Activated CD8-positive, alpha-beta T cell treated with anti-CD3 and anti-CD28 coated beads, Interleukin-2, amount 10 ng/mL, durations not matched to agents 7 days and 5 days (primary cell): ENCODE measurements at places on chromosomes 11 and 22. TPM values are rescaled to one million over a fixed set of nuclear protein-coding genes. Genes with fewer than 3 reads are reported as not detected.

GRCh38 chr22:22927888-22928665 is 40.5 kb downstream of the IGLL5 start:
- DNase-seq = no peak
- H3K27ac ChIP-seq = peak overlapping the region; percentile 64
- peaks cover 2% of the 10 kb centered on the region for H3K27me3 ChIP-seq
- no peaks in the 10 kb centered on the region for H3K36me3 ChIP-seq
- H3K4me3 ChIP-seq = no peak overlapping the region

DNA sequence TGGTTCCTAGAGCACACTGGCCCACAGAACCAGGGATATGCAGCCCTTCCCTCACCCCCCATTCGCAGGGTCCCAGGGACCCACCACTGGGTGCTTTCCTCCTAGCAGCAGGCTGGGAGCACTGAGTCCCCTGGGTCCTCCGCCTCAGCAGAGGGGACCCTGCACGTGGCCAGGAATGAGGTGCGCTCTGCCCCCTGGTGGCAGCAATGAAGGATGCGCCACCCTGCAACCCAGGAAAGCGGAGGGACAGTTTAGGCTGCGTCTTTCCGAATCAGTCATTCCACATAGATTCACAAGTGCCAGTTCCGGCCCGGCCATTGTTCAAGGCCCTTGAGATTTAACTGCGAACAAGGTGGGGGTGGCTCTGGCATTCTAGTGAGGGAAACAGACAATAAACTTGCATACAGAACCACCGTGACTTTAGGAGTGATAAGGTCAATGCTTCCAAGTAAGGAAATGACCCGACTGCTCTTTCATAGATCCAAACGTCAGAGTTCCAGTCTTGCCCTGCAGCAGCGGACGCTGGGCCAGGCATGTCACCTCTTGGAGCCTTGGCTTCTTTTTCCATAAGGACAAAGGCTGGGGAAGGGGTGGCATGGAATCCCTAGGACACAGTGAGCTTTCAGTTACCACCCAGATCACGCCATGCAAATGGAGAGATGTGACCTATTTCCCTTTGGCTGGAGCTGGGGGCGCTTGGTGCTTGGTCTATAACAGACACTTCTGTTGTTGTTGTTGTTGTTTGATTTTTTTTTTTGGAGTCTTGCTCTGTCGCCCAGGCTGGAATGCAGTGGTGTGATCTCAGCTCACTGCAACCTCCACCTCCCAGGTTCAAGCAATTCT is 7.7 kb downstream of the RIN1 start:
- H3K27me3 ChIP-seq = no peaks in the 10 kb centered on the region
- peak overlapping the region; percentile 4 for H3K4me3 ChIP-seq
- peak; percentile 85 for DNase-seq
- no peaks in the 10 kb centered on the region for H3K36me3 ChIP-seq
- H3K4me1 ChIP-seq = peaks cover 55% of the 10 kb centered on the region
- peak overlapping the region; percentile 85 for H3K27ac ChIP-seq

- no peak for DNase-seq
- H3K27me3 ChIP-seq = no peaks in the 10 kb centered on the region
- peaks cover 7% of the 10 kb centered on the region for H3K4me1 ChIP-seq
Observed at GRCh38 chr11:47378010-47378835, at the start of gene SPI1. TSS of gene SPI1 (minus strand) at chr11:47378547. CDS start at chr11:47378353, 194 bp downstream.

DNA sequence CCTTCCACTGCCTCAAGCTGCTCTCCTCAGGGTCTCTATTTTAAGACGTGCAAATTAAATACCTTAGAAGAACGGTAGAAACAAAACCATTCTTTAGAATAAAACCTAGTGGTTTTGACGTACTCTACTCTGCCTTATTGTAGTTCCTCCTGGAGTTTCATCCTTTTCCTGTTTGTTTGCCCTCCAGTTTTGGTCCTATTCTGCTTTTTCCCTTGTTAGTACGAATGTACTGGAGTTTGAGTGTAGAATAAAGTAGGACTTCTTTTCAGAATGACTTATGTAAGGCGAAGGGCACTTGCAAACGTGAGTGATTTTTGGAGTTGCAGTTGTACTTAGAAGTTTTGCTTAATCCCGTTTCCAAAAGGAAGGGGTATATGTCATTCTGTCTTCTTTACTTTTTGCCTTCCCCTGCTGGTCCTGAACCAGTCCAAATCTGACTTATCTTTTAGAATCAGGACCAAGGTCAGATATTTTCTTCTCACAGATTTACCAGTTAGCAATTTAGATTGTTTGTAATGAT is 1.4 kb downstream of the SIK2 start:
- peaks cover 27% of the 10 kb centered on the region for H3K4me1 ChIP-seq
- peak overlapping the region; percentile 88 for H3K27ac ChIP-seq
- no peaks in the 10 kb centered on the region for H3K36me3 ChIP-seq
- peak overlapping the region; percentile 95 for H3K4me3 ChIP-seq
- no peak for DNase-seq

- no peak overlapping the region for H3K27ac ChIP-seq
- DNase-seq = no peak
- peaks cover 34% of the 10 kb centered on the region for H3K4me1 ChIP-seq
Observed at GRCh38 chr22:23500508-23501260, 79.4 kb downstream of the IGLL1 start.

DNA sequence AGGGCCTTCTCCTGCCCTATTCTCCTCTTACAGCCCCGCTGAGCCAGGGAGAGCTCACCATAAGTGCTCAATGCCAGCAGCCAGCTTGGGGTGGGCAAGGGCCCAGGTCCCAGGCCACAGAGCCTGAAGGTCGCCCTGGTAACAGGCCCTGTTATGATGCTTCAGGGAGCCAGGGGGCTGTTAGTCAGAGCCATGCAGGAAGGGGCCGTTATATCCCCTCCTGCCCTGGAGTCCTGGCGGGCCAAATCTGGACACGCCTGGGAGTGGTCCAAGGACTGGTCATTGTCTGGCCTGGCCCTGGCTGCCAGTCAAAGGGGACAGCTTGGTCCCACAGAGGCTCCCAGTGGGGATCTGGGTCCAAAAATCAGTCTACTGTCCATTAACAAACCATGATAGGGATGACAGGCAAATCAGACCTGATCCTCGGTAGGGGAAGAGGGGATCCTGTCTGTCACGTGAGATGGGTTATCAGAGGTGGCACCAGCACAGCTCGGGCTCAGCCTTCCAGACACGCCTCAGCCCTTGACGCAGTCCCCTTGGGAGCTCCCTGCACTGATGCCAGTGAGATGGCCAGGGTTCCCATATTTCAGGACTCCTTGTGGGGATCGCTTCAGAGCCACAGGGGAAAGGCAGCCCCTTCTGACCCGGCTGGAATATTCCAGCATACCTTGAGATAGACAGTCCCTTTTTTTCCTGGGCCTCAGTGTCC is 55.9 kb downstream of the LRRC32 start:
- no peaks in the 10 kb centered on the region for H3K36me3 ChIP-seq
- H3K4me3 ChIP-seq = no peak overlapping the region
- no peak overlapping the region for H3K27ac ChIP-seq
- peaks cover 10% of the 10 kb centered on the region for H3K27me3 ChIP-seq
- H3K4me1 ChIP-seq = peaks cover 6% of the 10 kb centered on the region

- no peak overlapping the region for H3K27ac ChIP-seq
- no peak for DNase-seq
- H3K4me1 ChIP-seq = no peaks in the 10 kb centered on the region
- H3K27me3 ChIP-seq = no peaks in the 10 kb centered on the region
- H3K4me3 ChIP-seq = no peak overlapping the region
- H3K36me3 ChIP-seq = no peaks in the 10 kb centered on the region
Observed at GRCh38 chr22:27571463-27572277, 229.9 kb downstream of the MN1 start.

DNA sequence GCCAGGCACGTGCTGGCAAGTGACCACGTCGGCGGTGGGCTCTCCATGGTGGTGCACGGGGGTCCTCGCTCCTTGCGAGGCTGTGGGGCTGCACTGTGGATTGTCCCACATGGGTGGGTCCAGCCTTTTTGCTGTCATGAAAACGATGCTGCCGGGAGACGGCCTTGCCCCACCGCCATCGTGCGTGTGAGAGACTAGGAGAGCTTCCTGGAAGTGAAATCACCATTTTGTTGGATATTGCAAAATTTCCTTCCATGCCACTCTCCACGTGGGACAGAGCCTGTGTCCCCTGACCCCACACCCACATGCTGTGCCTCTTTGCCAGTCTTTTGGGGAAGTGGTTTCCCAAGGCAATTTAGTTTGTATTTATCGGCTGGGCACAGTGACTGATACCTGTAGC is 18.2 kb upstream of the GRAMD4 start:
- H3K27me3 ChIP-seq = peaks cover 3% of the 10 kb centered on the region
- no peak overlapping the region for H3K4me3 ChIP-seq
- no peak overlapping the region for H3K27ac ChIP-seq

- DNase-seq = no peak
- no peak overlapping the region for H3K4me3 ChIP-seq
- no peaks in the 10 kb centered on the region for H3K27me3 ChIP-seq
- no peak overlapping the region for H3K27ac ChIP-seq
- no peaks in the 10 kb centered on the region for H3K36me3 ChIP-seq
Observed at GRCh38 chr11:100841711-100842407, 154.8 kb downstream of the ARHGAP42 start.

GRCh38 chr22:43213051-43213450 is 26.1 kb upstream of the TTLL12 start:
- H3K27me3 ChIP-seq = no peaks in the 10 kb centered on the region
- H3K4me1 ChIP-seq = no peaks in the 10 kb centered on the region
- no peaks in the 10 kb centered on the region for H3K36me3 ChIP-seq
- no peak overlapping the region for H3K27ac ChIP-seq
- H3K4me3 ChIP-seq = no peak overlapping the region

DNA sequence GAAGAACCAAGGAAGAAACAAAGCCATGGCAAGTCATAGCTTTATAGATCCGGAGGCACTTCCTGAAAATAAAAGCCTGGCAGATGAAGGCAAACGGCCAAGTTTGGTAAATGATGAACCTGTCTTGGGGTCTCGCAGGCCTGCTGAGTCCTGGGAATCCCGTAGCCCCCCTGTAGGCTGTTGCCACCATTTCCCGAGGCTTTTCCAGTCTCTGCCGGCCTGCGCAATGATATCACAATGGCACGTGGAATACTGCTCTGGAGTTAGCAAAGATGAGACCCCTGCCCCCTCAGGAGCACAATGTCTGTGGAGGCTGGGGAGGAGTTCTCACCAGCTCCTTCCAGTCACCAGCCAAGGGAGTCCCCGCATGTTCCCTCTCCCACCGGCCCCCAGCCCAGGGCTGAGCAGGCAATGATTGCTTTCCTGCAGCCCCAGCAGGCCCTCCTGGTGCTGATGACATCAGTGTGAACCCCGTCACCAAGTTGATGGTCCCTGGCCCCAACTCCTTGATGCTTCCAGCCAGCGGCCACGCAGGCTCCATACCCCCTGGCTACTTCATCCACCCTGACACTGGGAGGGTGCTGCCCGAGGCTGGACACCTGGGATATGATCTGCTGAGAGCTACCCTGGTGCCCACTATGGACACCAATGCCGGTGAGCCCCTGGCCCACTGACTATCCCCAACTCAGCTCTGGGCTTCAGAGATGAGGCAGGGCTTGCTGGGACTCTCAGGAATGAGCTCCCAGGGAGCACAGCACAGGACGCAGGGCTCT is 55.9 kb downstream of the BTG4 start:
- H3K4me1 ChIP-seq = peaks cover 8% of the 10 kb centered on the region
- no peak overlapping the region for H3K27ac ChIP-seq
- peaks cover 14% of the 10 kb centered on the region for H3K27me3 ChIP-seq
- H3K4me3 ChIP-seq = no peak overlapping the region
- DNase-seq = peak; percentile 16

- H3K27me3 ChIP-seq = no peaks in the 10 kb centered on the region
- H3K36me3 ChIP-seq = peaks cover 16% of the 10 kb centered on the region
- H3K4me3 ChIP-seq = no peak overlapping the region
- H3K4me1 ChIP-seq = peaks cover 66% of the 10 kb centered on the region
Observed at GRCh38 chr11:12156301-12157140, 46.1 kb downstream of the MICAL2 start.

The TIGD3 gene
- total RNA-seq = 1.4 TPM
